ENCODE measurements at places on chromosomes 16 and 17.

DNA sequence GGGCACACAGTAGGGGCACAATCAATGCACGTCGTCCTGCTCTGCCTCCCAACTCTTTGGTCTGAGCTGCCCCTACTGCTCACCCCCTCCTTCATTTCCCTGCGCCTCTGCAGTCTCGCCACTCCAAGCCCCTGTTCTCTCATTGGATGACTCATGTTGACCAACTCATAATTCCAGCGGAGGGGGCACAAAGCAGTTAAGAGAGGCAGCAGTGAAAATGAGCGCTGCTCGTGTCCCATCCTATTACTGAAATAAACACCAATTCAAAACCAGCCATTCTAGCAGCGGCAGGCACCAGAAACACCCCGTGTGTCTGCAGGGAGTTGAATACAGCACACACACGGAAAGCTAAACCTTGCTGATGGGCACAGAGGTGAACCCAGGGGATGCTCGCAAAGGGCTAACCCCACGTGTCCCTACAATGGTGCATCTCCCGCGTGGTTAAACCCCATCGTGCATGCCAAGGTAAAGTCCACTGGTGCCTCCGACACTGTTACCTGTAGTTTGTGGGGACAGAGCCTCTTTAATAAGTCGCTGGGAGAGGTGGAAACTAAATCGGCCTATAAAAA lies 310.4 kb downstream of the XYLT1 start:
- no peak for DNase-seq

- no peak for DNase-seq
Observed at GRCh38 chr17:42760652-42761581, at the start of gene RAMP2. RAMP2 (plus strand) TSS chr17:42761227; CDS start chr17:42761262, 35 bp downstream.

DNA sequence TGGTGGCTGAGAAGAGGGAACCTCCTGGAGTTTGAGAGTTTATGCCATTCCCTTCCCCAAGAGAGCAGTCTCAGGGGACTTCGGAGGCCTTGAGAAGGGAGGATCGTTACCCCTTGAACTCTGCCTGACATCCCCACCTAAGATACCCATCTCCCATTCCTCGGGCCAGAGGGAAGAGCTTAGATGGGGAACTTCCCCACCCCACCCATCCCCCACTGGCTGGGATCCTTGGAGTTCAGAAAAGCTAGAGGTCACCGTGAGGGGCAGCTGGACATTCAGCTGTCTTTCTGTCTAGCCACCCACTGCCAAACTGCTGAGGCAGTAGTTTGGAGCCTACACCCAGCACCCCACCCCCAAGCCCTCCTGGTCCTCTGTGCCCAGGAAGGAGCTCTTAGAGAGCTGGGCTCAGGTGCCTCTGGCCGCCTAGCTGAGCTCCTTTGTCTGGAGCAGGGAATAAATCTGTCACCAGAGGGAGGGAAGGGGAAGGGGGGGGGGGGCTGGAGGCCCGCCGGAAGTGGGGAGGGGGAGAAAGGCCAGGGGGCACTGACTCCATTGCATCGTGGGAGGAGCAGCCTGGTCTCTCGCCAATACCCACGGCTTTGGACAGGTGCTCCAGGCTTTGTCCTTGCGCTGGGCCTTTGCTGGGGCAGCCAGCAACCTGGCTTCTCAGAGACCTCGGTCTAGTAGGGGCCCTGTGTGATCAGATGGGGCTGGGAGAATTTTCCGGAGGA lies 1.0 kb downstream of the HSD11B2 start:
- no peak for DNase-seq

DNA sequence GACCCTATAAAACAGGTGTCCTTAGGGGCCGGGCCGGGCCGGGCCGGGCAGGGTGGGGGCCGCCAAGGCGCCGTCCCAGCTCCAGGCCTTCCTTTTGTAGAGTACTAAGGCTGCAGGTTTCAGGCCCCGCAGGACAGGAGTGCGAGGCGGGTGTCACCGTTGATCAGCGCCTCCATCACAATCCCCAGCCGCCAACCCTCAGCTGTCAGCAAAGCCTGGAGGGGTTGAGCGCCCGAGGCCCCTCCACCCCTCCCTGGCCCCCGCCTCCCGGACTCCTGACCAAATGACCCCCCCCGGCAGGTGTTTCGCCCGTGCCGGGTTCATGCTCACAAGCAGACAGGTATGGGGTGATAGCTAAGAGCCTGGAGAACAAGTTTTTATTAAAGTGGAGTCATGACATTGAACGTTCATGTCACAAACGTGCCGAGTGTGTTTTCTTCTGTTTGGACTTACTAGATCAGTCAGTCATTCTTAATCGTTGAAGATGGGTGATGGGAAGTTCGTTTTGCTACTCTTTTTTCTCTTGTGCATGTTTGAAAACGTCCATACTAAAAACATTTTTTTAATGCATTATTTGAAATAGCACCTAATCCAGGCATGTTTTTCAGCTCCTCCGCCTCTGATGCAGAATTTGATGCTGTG lies 534 bp downstream of the ARL2BP start:
- peak; percentile 16 for DNase-seq

- peak; percentile 26 for DNase-seq
Observed at GRCh38 chr16:28182183-28182582, 29.6 kb downstream of the XPO6 start.

- DNase-seq = no peak
Observed at GRCh38 chr17:233473-233941, 52.1 kb upstream of the DOC2B start.

DNA sequence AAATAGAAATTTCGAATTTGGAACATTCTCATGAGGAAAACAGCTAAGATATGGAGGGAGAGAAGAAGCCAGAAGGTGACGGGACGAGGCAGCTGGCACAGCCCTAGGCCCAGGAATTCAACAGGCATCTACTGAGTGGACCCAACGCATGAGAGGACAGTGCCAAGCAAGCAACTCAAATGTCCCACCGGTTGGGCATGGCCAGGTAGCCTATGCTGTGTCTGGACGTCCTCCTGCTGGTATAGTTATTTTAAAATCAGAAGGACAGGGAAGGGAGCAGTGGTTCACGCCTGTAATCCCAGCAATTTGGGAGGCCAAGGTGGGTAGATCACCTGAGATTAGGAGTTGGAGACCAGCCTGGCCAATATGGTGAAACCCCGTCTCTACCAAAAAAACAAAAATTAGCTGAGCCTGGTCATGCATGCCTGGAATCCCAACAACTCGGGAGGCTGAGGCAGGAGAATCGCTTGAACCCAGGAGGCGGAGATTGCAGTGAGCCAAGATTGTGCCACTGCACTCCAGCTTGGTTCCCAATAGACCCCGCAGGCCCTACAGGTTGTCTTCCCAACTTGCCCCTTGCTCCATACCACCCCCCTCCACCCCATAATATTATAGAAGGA lies 2.0 kb downstream of the GH1 start:
- DNase-seq = no peak

GRCh38 chr17:36503456-36504155 lies 17.1 kb downstream of the ZNHIT3 start:
- no peak for DNase-seq

DNA sequence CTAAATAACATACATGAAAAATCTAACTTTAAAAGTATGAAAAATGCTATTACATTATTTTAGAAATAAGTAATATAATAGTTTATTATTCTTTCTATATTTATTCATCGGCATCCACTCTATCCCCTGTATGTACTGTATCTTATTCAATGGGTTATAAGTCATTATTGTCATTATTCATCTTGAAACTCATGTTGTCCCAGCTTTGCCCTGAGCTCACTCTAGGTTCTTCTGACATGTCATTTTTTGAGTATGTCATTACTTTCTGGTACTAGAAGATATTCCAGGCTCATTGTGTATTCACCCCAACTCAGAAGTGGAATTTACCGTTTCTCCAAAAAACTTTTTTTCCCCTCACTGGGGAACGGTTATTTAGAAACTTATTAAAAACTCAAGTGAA lies 53.0 kb upstream of the MNT start:
- DNase-seq = no peak

- peak; percentile 62 for DNase-seq
Observed at GRCh38 chr16:2842340-2843000, 12.4 kb downstream of the ZG16B start.

DNA sequence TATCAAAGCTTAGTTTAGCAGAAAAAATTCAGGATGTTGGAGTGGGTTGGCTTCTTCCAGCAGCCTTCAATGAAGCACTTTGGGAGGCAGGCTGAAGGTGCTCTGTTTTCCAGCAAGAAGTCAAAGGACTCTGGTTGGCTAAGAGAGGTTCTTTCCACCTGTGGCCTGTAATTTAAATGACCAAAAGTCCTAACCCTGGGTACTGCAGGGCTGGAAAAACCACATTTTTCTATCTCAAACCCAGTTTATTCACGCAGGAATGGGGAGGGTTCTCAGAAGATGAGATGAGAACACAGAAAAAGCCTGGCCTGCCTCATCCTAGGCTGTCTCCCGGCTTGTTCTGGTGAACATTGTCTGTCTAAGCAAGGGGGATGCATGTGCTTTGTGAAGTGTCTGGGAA lies 68.6 kb upstream of the ZFHX3 start:
- no peak for DNase-seq

GRCh38 chr16:23699100-23699499 lies 13.9 kb downstream of the ERN2 start:
- DNase-seq = no peak

- peak; percentile 59 for DNase-seq
Observed at GRCh38 chr17:38584350-38584925, 21.3 kb downstream of the SRCIN1 start.

GRCh38 chr17:31673076-31673475 lies 186.0 kb downstream of the COPRS start:
- no peak for DNase-seq

DNA sequence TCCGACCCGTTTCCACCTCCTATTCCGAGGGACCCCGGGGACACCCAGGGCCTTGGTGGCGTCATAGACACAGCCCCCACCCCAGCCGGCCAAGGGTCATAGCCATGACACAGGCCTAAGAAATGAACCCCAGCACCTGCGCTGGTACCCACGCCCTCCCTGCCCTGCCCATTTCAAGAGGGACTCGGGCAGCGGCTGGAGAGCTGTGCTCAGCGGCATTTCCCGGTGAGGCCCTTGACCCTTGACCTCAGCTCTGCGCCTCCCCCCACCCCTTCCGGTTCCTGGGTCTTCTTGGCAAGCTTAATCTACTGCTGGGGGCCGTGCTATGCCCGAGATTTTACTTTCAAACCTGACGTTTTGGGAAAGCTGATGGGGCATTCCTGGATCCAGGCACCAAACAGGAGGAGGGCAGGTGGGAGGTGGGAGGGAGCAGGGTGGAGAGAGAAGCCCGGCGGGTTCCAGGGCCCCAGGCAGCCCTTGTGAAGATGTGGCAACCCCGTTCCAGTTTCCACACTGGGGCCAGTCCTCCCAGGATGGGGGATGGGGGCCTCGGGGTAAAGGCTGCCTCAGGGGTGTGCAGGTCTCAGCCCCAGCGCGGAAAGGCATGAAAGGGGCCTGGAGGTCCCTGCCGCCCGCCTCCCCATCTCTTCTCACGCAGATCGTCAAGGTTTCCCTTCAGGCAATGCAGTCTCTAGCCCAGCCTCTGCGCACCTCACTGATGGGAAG lies at the start of gene SLC22A31:
Gene SLC22A31, minus strand, starts transcription at position 414 of the 726 bp plus-strand sequence. Its CDS starts 36 bp downstream, at position 378.
- no peak for DNase-seq

DNA sequence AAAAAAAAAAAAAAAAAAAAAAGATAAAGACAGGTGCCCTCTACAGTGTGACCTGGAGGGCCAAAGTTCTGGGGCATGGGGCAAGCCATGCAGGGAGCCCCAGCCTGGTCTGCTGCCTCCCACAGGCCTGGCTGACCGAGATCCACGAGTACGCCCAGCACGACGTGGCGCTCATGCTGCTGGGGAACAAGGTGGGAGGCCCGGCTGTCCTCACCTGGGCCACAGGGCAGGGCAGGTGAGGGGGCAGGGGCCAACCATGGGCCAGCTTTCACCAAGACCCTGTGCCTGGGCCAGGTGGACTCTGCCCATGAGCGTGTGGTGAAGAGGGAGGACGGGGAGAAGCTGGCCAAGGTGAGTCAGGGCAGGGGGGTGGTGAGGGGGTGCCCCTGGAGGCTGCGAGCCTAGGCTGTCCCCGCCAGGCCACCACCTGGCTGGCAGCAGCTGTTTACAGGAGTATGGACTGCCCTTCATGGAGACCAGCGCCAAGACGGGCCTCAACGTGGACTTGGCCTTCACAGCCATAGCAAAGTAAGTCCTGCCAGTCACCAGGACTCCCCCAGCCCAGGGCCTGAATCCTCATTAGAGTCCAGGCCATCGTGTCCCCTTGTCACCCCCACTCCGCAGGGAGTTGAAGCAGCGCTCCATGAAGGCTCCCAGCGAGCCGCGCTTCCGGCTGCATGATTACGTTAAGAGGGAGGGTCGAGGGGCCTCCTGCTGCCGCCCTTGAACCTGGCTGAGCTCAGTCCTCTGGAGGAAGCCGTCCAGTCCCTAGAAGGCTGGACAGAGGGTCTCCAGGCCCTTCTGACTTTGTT lies 2.7 kb upstream of the TRAF7 start:
- DNase-seq = no peak

- peak; percentile 60 for DNase-seq
Observed at GRCh38 chr16:3065069-3065741, at the start of gene IL32. IL32 (plus strand) TSS chr16:3065640; CDS start chr16:3065812, 172 bp downstream.

DNA sequence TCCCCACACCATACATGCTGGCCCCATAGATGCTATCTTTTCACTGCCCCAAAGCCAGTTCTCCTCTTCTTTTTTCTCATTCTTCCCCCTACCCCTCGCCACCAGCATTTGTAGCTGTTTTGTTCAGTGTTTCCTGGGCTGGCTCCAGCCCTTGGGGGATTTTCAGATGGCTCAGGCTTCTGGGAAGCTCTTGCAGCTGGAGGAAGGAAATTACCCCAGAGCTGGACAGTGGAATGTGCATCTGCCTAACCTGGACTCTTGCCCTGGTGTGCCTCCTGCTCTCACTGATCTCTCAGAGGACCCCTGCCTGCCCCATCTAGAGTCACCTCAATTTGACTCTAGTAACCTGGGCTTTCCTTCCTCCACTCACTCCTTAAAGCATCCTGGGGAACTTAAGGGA lies 82.8 kb downstream of the MYH13 start:
- no peak for DNase-seq

DNA sequence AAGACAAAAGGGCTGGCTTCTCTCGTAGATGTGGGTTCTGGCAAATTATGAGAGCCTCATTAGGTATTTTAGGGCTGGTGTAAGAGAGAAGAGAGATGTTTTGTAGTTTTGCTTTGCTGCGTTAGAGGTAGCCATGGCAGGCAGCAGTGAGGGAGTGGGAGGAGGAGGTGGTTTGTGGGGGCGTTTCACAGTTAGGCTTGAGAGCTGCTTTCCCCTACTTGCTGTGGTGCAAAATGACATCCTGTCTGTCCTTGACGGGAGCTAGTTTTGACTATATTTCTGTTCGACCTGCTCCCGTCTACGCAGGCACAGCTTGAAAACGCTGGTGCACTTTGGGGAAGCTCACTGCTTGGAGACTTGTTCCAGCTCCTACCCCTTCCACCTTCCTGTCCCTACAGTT lies 75.5 kb downstream of the SLC5A11 start:
- DNase-seq = no peak

GRCh38 chr17:31508288-31509094 lies 117.0 kb downstream of the RAB11FIP4 start:
- peak; percentile 57 for DNase-seq

DNA sequence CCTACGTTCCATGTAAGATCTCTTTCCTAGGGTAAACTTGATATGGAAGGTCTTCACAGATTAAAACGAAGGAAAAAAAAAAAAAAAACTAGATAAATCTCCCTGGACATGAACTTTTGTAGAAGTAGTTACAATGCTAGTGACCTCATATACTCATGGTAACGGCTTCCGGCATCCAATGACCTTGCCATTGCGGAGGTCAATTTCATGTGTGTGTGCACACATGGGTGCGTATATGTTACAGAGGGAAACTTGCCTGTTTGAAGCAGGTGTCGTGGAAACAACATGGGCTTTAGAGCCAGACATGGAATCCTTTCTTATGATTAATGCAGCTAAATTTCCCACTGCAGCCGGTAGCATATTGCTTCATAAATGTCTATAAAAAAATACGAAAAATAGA lies 435.5 kb downstream of the MAF start:
- DNase-seq = no peak
